Upper lobe of right lung (tissue), 1 donor: ENCODE measurements at places on chromosomes 6 and 20. TPM values are rescaled to one million over a fixed set of nuclear protein-coding genes. Genes with fewer than 3 reads are reported as not detected.

The GRM1 gene
- total RNA-seq, result 0.09 TPM

The VWA7 gene
- 3.4 TPM for total RNA-seq

The FOXS1 gene
- 3.3 TPM for total RNA-seq

The GTF2H4 gene
- total RNA-seq, result 44.6 TPM

The TNFRSF6B gene
- 14.4 TPM for total RNA-seq

The TRAPPC3L gene
- 0.64 TPM for total RNA-seq

The OR2H1 gene
- not detected for total RNA-seq

The PI16 gene
- 3.4 TPM for total RNA-seq

The MAP7 gene
- total RNA-seq, result 23.2 TPM

The BMP7 gene
- 1.2 TPM for total RNA-seq

The TOX2 gene
- 24.3 TPM for total RNA-seq

The RAB44 gene
- total RNA-seq, result 0.96 TPM

The GSTA1 gene
- total RNA-seq, result 1.9 TPM

The LINC00237 gene
- total RNA-seq, result not detected

The RBM24 gene
- total RNA-seq, result 0.49 TPM
